ENCODE measurements at places on chromosomes 3 and 15. TPM values are rescaled to one million over a fixed set of nuclear protein-coding genes. Genes with fewer than 3 reads are reported as not detected.

DNA sequence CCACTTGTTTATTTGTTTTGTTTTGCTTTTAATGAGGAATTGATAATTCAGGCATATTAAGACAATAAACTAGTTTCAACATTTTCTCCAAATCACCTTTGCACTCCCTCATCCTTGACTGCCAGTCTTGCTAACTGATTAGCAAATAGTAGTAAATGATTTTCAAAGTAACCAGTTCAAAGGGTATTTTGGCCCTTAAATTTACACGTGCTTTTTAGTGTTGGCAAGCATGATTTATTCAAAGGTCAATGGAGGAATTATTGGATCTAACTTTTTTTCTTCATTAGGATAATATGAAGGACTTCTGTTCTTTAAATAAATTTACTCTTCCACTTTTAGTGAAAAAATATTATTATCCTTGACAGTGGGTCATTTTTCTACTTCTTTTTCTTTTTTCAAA is 53.8 kb downstream of the BCHE start:
- no peak for DNase-seq

GRCh38 chr15:95658799-95659198 is 671.7 kb upstream of the NR2F2 start:
- no peak for DNase-seq

- DNase-seq = peak; percentile 50
Observed at GRCh38 chr3:52777127-52777958, at the start of gene ITIH1. Gene ITIH1, plus strand, starts transcription at chr3:52777599. Its CDS starts 17 bp downstream, at chr3:52777616.

GRCh38 chr3:64291345-64291744 is 66.1 kb upstream of the PRICKLE2 start:
- DNase-seq = peak; percentile 88

GRCh38 chr3:179309225-179310078 is 13.4 kb upstream of the ZNF639 start:
- DNase-seq = no peak

GRCh38 chr15:99430881-99431401 is 134.8 kb upstream of the MEF2A start:
- DNase-seq = no peak

GRCh38 chr3:42081838-42082473 is 9.2 kb upstream of the TRAK1 start:
- no peak for DNase-seq

- DNase-seq = no peak
Observed at GRCh38 chr3:136070334-136070733, 104.8 kb downstream of the PPP2R3A start.

GRCh38 chr3:152910211-152910610 is 75.3 kb downstream of the P2RY1 start:
- no peak for DNase-seq

- no peak for DNase-seq
Observed at GRCh38 chr15:36472672-36473071, 106.8 kb upstream of the CDIN1 start.

DNA sequence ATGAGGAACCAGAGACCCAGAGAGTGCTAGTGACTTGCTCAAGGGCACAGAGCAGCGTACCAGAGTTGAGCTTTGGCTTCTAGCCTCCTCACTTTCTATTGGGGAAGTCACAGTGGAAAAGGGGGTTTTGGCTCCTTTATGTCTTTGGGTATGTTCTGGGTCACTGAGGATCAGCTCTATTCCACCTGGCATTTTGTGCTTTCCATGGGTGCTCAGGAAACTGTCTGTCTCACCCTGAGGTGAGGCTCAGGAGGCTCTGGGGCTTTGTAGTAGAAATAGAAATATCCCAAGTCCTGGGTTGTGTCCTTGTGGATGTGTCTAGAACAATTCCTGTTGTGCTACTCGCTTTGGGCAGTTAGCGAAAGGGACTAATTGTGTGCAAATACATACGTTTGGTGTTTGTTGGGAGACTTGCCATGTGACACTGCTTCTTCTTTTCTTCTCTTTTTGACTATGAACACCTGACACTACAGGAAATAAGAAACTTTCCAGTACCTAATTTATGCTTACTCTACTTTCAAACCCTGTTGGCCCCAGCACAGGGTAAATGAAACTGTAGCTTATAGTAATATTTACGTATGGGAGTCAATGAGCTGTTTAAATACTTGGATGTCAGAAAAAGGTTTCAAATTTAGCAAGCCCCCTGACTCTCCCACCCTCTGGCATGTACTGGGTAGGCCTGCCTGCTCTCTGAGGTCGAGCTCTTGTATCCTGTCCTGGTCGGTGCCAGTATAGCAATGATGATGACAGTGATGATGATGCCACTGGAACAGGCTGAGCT is 35.6 kb downstream of the SMAD3 start:
- DNase-seq = no peak

- no peak for DNase-seq
Observed at GRCh38 chr3:194093842-194094241, 42.1 kb upstream of the HES1 start.

DNA sequence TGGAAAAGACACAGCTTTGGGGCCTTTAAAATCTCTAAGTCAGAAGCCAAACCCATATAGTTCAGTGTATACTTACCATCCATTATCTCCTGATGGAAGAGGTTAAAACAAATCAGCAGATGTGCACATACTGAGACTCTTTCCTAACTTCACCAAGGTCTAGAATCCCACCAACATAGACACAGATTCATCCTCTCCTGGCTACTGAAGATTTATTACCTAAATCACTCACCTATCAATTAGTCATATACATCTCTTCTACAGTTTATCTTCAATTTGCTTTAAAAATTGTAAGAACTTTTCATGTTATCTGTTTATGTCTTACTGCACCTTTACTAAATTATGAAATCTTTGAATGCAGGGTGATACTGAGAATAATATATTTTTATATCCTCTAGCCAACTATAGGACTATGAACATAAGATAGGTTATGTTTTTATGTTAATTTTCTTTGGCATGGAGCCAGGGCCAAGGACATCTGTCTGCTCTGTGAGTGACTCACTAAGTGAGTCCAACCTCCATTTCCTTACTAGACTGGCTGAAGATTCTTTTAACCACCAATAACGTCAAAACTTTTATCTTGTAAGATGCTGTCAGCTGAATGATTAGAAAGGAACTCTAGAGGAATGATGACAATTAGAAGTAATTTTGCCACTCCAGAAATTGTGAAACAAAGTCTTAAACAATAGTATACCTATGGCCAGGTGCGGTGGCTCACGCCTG is 397.6 kb downstream of the FOXP1 start:
- no peak for DNase-seq

- no peak for DNase-seq
Observed at GRCh38 chr3:56130036-56130435, 338.2 kb downstream of the ERC2 start.

DNA sequence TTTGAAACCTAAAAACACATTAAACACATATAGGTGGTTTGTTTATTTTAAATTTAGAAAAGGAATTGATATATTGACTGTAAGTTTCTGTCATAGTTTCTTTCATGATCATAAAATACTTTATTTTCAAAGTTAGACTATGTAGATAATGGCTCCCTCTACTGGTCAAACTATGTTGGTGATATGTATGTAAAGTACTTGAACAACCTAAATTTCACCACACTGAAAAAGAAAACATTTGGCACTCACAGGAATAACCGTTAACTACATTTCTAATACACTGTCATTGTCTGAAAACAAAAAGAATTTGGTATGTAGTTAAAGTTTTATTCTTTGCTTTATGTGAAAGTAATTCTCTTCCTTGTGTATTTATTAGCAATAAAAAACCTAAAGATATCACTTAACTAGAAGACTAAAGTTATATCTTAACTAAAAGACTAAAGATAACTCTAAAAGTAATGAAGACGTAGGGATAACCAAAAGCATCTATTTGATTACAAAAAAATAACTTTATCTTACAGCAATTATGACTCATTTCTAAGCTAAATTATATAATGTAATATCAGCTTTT is 427.5 kb downstream of the VGLL3 start:
- no peak for DNase-seq

GRCh38 chr3:72964633-72965032 is 32.0 kb upstream of the PPP4R2 start:
- no peak for DNase-seq

DNA sequence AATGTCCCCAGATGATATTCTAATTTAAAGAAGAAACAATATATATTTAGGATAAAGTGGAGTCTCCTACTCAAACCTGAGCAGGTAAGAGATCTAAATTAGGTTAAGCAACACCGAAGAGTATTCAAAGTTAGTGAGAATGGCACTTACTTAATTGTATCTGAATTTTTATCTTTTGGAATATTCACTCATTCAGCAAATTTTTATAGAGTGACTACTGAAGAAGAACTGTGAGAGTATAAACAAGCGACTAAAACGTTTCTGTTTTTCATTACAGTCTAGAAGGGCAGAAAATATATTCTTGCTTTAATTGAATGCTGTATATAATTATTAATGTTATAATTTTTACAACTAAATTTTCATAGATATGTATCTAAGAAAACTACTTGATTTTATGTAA is 567.7 kb upstream of the TBL1XR1 start:
- DNase-seq = no peak

DNA sequence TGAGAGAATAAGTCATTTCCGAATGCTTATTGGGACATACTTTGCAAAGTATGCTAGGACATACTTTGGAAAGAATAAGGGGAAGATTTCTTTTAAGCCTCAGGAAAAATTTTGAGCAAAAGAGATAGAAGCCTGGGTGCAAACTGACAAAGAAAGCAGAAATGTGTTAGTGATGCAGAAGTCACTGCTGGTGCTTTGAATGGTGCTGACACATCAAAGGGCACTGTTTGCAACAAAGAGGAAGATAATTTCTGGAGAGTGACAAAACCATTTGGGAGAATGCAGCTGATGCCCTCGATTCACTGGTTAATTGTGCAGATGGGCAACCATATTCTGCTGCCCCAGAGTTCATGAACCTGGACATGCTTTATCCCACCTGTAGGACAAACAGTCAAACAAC is 11.0 kb upstream of the RAP2B start:
- no peak for DNase-seq

- peak; percentile 66 for DNase-seq
Observed at GRCh38 chr3:47324278-47324865, 41.6 kb downstream of the KLHL18 start.

DNA sequence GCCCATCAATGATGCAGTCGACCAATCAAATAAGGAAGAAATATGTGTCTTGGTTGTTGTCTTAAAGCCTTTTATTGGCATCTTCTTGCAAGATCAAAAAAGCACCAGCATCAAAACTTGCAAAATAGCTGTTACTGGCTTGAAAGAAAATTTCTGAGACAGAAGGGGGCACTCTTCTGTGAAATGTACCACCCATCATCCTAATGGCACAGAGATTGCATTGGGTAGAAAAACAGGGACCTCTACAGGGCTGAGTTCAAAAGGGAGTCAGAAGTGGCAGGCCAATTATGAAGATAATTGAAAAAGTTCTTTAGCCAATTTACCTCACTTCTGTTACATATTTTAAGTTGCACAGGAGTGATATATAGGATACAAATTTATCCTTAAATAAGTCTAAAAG is 122.3 kb upstream of the GPR149 start:
- no peak for DNase-seq

DNA sequence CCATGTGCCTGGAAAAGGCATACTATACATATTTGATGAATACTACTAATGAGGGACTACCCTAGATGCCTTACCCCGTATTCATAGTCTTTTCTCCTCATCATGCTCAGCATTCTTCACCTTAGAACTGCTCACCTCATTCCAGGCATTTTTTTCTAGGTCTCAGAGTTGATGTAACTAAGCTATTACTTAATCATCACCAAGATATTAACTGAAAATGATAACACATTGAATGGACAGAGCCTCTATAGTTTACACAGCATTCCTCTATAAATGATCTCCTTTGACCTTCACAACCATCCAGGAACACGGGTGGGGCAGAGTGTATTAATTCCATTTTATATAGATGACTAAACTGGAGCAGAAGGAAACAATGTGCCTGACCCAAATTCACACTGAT is 174.1 kb upstream of the DPH6 start:
- DNase-seq = no peak

GRCh38 chr3:127751782-127752181 is 70.5 kb downstream of the MGLL start:
- no peak for DNase-seq

- peak; percentile 60 for DNase-seq
Observed at GRCh38 chr3:52248816-52249547, 3.4 kb downstream of the PPM1M start.

GRCh38 chr3:8773941-8774542 is 4.6 kb upstream of the OXTR start:
- no peak for DNase-seq

DNA sequence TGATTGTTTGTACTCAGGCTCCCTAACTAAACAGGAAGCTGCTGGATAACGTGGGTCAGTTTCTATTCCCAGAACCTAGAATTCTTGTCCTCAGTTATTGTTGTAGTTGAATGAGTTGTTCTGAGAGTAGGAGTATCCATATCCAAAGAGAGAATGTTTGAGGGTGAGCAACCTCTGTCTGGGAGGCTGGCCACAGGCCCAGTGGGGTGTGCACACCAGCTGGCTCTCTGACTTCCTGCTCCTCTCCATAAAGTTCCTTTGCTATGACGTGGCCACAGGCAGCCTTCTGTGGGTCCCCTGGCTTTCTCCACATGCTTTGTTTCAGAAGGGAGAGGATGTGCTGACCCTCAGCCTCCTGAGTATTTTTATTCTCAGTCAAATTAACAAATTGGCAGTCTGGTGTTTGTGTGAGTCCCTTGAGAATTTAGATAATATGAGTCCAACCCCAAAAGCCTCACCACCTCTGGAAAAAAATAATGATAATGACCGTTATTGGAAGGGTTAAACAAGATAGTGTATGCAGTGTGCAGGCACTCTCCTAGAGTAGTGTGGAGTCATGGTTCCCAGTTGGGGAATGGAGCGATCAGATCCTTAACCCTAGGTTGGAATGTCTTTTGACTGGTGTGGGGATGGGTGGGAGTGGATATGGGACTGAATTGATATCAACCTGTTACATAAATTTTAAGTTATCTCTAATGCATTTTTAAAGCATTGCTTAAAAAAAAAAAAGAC is 47.6 kb upstream of the MED12L start:
- DNase-seq = no peak

DNA sequence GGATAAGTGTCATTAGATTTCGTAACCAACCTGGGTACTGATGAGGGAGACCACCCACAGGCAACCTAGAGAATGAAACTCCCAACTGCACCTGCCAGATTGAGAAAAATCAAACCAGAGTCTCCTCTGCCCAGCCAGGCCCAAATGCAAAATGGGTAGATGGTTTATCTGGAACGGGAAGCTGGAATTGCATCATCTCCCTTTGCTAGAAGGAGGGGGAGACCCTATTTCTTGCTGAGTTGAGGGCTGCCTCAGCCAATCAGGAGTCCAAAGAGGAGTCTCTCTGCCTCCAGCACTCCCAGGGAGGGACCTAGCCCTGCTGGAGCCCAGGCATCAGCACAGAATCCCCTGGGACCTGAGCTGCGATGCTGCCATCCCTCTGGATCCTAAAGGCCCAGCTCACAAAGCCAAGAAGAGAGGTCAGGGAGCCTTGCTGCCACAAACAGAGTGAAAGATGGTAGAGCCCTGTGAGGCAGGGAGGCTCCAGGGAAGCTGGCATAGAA is 8.1 kb downstream of the RMDN3 start:
- no peak for DNase-seq

GRCh38 chr15:41001524-41002214 is 48.4 kb downstream of the CHAC1 start:
- DNase-seq = no peak

CX3CR1 gene
- 0.59 TPM for total RNA-seq

MYZAP gene
- 491 TPM for total RNA-seq

GCSAM gene
- total RNA-seq = not detected

TRPM1 gene
- not detected for total RNA-seq

MEGF11 gene
- not detected for total RNA-seq

ZBTB38 gene
- 127 TPM for total RNA-seq

ZPLD1 gene
- not detected for total RNA-seq

CAMP gene
- total RNA-seq = not detected

LRRN1 gene
- not detected for total RNA-seq

CLDN18 gene
- total RNA-seq = 0.12 TPM

GPR62 gene
- total RNA-seq = 0.12 TPM

CDHR4 gene
- total RNA-seq = not detected

CCR8 gene
- not detected for total RNA-seq

Measured in right atrium auricular region (tissue), 2 donors.